ENCODE measurements at places on chromosomes 5 and 9.

DNA sequence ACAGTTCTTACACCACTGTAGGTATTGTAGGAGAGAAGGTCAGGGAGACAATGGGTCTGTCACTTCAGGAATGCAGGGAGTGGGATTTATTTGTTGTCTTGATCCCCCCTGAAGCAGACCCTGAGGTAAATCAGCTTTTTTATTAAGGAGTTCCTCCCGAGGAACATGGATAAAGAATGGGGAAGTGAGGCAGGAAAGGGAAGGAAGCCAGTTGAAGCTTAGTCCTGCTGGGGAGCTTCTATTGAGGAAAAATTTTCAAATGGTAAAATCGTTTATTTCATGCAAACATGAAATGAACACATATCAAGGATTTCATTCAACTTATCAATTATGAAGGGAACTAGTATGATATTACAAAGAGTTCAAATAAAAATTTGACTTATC, 318.6 kb upstream of the PIK3R1 start:
- DNase-seq = peak; percentile 11

DNA sequence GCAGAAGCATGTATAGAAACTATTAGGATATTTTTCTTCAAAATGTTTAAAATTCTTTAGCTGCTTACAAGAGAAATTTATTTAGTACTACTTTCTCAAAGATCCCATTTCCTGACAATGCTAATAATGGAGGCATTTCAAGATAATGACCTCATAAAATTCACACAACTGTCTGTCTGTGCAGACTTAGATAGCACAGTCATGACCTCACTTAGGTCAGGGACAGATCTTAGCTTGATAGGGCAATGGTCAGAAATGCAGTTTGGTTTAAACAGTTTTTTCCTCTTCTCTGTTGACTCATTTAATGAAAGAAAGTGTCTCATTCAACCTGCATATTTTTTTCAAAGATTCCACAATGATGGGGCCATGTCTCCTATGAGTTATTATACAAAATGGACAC, 128.4 kb downstream of the GRIA1 start:
- DNase-seq = no peak

DNA sequence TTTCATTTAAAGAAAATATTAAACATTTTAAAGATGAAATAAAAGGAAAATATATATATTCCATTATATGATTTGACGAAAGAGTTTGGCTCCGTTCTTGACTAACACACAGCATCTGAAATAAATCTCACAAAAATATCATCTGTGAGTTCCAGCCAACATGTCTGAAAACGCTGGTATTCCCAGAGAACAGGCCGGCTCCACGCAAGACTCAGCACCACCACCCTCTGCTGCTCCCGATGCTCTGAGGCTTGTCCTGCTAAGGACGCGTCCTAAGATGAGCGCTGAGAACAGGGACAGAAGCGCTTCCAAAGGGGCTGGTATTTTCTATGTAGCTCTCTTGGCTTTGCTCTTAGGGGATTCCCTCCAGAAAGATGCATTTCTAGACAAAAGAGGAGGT, 40.6 kb upstream of the N4BP3 start:
- DNase-seq = no peak

DNA sequence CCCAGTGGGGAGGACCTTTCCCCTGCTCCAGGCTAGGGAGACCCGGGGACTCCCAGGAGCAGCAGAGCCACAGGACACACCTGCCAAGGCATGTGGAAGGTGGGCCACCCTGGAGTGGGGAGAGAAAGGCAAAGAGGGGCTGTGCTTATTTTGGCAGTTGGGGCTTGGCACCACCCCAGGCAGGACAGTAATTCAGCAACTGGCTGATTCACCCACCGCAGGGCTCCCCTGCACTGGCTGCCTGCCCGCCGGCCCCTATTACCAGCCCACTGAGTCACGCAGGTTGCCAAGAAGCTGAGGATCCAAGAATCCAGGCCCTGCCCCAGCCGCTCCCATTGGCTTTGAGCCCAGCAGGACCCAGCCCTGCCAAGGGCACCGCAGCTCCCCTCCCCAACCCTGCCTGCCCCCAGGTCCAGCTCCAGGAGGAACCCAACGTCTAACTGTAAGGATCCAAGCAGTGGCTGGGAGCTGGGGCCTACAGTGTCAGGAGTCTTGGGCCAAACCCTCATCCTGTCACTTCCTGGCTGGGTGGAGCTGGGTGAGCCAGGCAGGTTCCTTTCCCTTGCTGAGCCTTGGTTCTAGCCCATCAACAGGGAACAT, 14.2 kb upstream of the RALGDS start:
- DNase-seq = no peak
